Hematopoietic multipotent progenitor cell (in vitro differentiated cells): ENCODE measurements at places on chromosomes 2 and 18. TPM values are rescaled to one million over a fixed set of nuclear protein-coding genes. Genes with fewer than 3 reads are reported as not detected.

DNA sequence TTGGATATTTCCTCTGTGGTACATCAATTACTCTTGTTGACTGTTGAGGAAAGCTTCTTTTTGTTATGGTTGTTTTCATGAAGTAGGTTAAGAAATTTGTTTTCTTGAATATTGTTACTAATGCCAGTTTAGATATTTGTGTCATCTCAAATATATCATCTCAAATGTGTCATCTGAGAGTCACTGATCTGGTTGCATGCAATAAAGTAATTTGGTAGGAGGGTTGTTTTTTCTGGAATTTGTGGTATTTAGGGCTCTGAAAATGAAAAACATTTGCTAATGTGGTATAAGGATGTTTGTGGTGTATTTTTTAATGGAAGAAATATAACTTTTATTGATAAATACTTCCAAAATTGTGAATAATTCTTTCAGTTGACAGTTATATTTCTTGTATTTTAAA, 117.7 kb downstream of the GREB1L start:
- DNase-seq: no peak

DNA sequence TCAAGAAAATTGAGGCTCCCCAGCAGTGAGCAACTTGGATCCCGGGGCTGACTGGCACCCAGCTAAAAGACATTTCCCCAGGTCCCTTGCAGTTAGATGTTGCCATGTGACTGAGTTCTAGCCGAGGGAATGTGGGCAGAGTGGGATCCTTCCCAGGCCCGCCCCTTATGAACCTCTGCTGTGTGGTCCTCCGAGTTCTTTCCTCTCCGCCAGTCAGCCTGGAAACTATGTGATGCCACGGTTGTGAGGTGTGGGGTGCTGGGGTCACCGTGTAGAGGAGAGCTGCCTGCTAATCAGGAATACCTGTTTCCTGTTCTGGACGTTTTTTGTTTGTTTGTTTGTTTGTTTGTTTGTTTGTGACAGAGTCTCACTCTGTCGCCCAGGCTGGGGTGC, 45.5 kb downstream of the TMEM37 start:
- no peak for DNase-seq

The GAL3ST2 gene
- total RNA-seq: 3.8 TPM

DNA sequence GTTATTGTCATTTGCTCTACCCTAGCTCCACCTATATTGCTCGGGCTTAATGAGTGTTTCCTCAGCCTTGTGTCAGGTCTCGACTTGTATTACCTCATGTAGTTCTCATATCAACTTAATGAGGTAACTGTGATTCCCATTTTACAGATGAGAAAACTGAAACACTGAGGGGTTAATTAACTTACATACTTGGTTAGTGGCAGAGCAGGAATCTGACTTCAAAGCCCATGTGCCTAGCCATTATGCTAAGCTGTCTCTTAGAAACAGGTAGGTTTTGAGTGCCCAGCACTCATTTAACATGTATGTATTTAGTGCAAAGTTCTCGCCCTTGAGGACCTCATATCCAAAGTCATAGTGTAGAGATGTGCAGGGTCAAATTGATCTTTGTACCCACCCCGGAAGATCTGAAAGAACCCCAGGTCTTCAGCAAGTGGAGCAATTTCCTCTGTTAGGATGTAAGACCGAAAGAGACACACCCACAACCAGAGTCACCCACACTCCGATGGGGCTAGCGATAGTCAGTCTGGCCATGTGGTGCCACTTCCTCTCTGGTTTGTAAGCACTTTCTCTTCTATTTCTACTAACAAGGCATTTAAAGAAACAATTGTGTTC, 121.0 kb upstream of the SLC39A10 start:
- peak; percentile 66 for DNase-seq

DNA sequence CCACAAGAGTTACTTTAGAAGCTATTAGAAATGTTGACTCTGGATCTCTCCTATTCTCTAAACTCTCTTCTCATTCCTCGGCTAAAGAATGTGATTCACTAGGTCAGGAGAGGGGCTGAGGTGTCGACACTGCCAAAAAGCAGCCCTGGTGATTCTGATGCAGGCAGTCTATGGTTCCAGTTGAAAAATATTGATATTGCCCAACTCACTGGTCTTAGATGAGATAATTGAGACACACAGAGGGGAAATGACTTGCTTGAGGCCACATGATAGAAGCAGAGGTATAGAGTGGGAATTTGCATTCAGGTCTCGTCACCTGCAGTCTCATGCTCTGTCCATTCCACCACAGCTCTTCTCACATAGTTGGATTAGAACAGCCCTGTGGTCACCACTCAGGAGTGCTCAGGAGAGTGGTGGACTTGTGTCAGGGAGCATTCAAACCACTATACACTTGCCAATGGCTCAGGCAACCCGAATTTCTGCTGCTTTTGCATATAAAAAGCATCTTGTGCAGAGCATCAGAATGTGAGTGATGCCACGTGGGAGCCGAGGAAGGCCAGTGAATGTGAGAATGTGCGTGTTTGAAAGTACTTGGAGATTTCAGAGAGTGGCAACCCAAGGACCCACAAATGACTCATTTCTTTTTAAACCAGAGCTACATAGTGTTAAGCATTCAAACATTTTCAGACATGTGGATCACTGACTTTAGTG, 65.1 kb upstream of the CTLA4 start:
- no peak for DNase-seq

The DOK6 gene
- total RNA-seq: 1.3 TPM

GRCh38 chr18:58163004-58163590, 119.1 kb downstream of the NEDD4L start:
- DNase-seq: no peak

GRCh38 chr2:38483776-38484501, 106.9 kb upstream of the ATL2 start:
- DNase-seq: no peak

GRCh38 chr18:57014772-57015413, 132.0 kb upstream of the BOD1L2 start:
- DNase-seq: no peak

DNA sequence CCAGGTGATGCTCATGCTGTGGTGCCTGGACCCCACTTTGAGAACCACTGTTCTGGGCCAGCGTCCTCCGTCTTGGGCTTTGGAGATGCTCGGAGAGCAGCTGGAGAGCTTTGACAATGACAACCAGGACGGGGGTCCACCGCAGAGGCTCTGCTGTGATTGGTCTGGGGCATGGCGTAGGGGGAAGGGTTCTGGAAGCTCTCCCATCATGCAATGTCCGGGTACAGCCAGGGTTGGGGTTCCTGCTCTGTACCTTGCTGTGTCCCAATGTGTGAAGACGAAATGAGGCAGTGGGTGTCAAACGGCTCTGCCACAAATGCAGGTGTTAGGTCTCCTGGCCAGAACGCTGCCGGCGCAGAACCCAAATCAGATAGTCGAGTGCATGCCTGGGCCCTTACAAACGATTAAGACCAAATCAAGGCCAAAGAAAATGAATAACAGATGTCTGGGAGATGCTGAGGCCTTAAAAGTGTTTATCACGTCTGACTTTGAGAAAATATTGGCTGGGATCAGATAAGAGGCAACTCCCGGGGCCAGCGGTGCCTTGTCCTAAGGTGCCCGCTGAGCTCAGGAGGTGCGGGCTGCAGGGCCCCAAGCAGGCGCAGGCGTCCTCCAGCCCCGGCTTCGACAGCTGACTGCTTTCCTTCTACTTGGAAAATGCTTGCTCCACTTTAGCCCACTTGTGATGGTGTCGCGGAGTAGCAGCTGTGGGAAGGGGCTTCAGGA, 117.2 kb downstream of the VAPA start:
- no peak for DNase-seq

The STPG4 gene
- not detected for total RNA-seq

DNA sequence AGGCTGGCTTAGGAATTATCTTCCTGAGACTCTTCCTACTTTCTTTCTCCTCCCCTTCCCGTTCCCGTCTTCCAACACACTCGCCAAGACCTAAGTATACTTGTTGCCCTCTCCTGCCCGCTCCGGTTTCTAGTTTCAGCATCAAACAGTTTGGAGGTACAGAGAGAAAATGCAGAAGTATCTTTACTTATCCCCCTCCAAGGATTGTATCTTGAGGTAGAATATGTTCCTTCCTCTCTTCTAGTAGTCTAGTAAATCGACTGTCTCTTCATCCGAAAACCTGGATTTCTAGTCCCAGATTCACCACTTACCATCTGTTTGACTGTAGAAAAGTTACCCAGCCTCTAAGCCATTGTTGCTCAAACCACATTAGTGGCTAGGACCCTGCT, 755 bp downstream of the EIF4E2 start:
- no peak for DNase-seq

- no peak for DNase-seq
Observed at GRCh38 chr2:21032338-21033236, 11.3 kb downstream of the APOB start.

DNA sequence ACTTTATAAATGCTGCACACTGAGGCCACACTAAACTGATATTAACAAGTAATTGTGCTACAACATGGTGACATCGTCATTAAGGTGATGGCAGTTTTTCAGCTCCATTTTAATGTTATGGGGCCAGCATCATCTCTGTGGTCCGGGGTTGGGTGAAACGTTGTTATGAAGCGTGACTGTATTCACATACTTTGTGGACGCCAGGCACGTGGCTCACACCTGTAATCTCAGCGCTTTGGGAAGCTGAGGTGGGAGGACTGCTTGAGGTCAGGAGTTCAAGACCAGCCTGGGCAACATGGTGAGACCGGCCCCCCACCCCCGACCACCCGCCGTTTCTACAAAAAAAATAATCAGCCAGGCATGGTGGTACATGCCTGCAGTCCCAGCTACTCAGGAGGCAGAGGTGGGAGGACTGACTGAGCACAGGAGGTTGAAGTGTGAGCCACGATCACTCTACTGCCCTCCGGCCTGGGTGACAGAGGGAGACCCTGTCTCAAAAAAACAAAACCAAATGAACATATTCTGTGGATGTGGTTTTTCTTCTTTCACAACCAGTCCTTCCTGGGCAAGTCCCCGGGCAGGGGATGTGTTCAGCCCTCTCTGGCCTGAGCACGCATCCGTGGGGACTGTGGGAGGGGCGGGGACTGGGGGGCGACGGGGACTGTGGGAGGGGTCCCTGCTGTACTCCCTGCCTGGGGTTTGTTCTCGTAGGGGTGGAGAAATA, 12.9 kb upstream of the GAL3ST2 start:
- no peak for DNase-seq

- no peak for DNase-seq
Observed at GRCh38 chr2:217801115-217801531, 201.7 kb downstream of the TNS1 start.

The CCDC85A gene
- total RNA-seq: 0.27 TPM

The TUBA4B gene
- total RNA-seq: not detected
